CD8-positive, alpha-beta memory T cell (primary cell): ENCODE measurements at places on chromosomes 1 and 21. TPM values are rescaled to one million over a fixed set of nuclear protein-coding genes. Genes with fewer than 3 reads are reported as not detected.

- no peak for DNase-seq
- H3K27me3 ChIP-seq: no peaks in the 10 kb centered on the region
- no peaks in the 10 kb centered on the region for H3K4me1 ChIP-seq
- no peak overlapping the region for H3K4me3 ChIP-seq
- no peak overlapping the region for H3K27ac ChIP-seq
Measured at GRCh38 chr1:189429610-189430009, 1048.1 kb downstream of the BRINP3 start.

The TXNIP gene
- 170 TPM for total RNA-seq

- H3K36me3 ChIP-seq: no peaks in the 10 kb centered on the region
- H3K27me3 ChIP-seq: no peaks in the 10 kb centered on the region
- H3K4me1 ChIP-seq: no peaks in the 10 kb centered on the region
- no peak overlapping the region for H3K4me3 ChIP-seq
- no peak overlapping the region for H3K27ac ChIP-seq
Measured at GRCh38 chr21:16071092-16071491, 341.3 kb downstream of the USP25 start.

DNA sequence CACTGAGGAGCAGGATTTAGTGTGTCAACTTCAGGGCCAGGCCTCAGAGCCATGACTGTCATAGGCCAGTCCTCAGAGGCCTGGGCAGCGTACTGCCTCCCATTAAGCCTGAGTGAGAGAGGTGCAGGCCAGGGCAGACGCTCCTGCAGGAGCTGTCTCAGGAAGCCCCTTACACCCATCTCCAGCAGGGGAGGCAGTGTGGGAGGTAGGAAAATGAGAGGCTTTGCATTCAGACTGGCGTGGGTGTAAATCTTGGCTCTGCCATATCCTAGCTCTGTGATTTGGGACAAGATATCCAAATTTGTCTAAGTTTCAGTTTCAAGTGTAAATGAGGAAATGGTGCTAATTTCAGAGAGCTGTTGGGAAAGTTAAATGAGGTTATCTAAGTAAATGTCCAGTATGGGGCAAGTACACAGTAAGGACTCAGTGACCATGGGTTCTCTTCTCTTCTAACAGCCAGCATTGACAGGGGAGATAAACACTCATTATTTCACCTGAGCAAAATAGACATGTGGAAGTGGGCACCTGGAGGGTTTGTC lies 184.1 kb downstream of the ZSCAN20 start:
- no peaks in the 10 kb centered on the region for H3K36me3 ChIP-seq
- DNase-seq: no peak
- H3K4me3 ChIP-seq: no peak overlapping the region
- H3K27me3 ChIP-seq: no peaks in the 10 kb centered on the region
- H3K27ac ChIP-seq: no peak overlapping the region
- no peaks in the 10 kb centered on the region for H3K4me1 ChIP-seq

DNA sequence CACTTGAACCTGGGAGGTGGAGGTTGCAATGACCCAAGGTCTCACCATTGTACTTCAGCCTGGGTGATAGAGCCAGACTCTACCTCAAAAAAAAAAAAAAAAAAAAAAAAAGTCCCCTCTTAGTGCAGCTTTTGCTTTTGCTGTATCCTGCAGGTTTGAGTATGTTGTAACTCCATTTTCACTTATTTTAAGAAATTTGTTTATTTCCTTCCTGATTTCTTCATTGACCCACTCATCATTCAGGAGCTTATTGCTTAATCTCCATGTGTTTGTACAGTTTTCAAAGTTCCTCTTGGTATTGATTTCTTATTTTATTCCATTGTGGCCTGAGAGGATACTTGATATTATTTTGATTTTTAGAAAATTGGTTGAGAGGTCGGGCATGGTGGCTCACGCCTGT lies 50.9 kb upstream of the AK4 start:
- no peaks in the 10 kb centered on the region for H3K36me3 ChIP-seq
- H3K27ac ChIP-seq: no peak overlapping the region
- no peaks in the 10 kb centered on the region for H3K4me1 ChIP-seq
- no peak for DNase-seq
- no peaks in the 10 kb centered on the region for H3K27me3 ChIP-seq

DNA sequence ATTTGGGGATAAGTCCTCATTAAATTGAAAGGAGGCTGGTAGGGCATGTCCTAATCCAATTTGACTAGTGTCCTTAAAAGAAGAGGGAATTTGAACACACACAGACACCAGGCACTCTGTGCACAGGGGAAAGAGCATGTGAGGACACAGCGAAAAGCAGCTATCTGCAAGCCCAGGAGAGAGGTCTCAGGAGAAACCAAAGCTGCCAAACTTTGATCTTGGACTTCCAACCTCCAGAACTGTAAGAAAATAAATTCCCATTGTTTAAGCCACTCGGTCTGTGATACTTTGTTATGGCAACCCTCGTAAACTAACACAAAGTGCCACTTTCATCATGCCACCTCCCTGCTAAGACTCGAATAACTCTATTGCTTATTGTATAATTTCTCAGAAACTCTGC lies 13.8 kb downstream of the PLA2G4A start:
- no peaks in the 10 kb centered on the region for H3K27me3 ChIP-seq
- DNase-seq: no peak

The MYCL gene
- 0.24 TPM for total RNA-seq

DNA sequence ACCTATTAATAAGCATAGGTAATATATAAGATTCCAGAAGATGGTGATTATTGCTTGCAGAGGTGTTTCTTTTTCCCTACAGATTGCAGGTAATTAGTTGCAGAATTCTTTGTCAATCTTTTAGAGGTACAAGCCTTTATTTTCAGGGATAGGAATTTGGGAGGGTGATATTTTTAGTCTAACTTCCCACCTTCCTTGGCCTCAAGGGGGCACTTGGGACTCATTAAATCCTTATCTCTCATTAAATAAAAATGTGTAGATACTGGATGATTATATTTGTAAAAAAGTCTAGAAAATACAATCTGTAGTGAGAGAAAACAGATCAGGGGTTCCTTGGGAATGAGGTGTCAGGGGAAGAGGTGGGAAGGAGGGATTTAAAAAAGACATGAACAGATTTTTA lies 179.2 kb downstream of the PATJ start:
- no peaks in the 10 kb centered on the region for H3K4me1 ChIP-seq
- no peaks in the 10 kb centered on the region for H3K36me3 ChIP-seq
- DNase-seq: no peak
- H3K27me3 ChIP-seq: no peaks in the 10 kb centered on the region
- H3K4me3 ChIP-seq: no peak overlapping the region

The NPR1 gene
- total RNA-seq: not detected

The SLAMF6 gene
- total RNA-seq: 30.7 TPM

- H3K27me3 ChIP-seq: no peaks in the 10 kb centered on the region
- H3K4me3 ChIP-seq: no peak overlapping the region
- no peaks in the 10 kb centered on the region for H3K36me3 ChIP-seq
- no peak overlapping the region for H3K27ac ChIP-seq
- DNase-seq: no peak
Measured at GRCh38 chr1:50438945-50439344, 15.7 kb upstream of the DMRTA2 start.

DNA sequence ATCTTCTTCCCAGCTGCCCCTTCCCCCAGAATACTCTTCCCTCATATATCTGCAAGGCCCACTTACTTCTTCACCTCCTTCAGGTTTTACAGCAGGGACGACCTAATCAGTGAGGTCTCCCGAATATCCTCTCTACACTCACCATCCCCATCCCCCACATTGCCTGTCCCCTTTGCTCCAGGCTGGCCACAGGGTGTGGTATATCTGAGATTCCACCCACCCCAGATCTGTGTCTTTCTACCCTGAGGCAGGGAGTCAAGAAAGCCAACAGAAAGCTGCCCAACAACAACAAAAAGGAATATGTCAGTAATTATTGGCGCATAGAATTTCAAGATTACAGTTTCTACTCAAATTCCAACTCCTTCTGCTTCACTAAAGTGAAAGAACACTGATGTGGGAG lies 30.0 kb upstream of the OPRD1 start:
- no peak overlapping the region for H3K4me3 ChIP-seq
- no peaks in the 10 kb centered on the region for H3K36me3 ChIP-seq
- no peak for DNase-seq
- no peaks in the 10 kb centered on the region for H3K4me1 ChIP-seq
- no peaks in the 10 kb centered on the region for H3K27me3 ChIP-seq
- H3K27ac ChIP-seq: no peak overlapping the region

- H3K4me3 ChIP-seq: no peak overlapping the region
- no peaks in the 10 kb centered on the region for H3K36me3 ChIP-seq
- DNase-seq: no peak
- no peaks in the 10 kb centered on the region for H3K4me1 ChIP-seq
- no peak overlapping the region for H3K27ac ChIP-seq
- no peaks in the 10 kb centered on the region for H3K27me3 ChIP-seq
Measured at GRCh38 chr1:21068937-21069336, 107.8 kb downstream of the EIF4G3 start.

- peaks cover 30% of the 10 kb centered on the region for H3K27me3 ChIP-seq
- DNase-seq: no peak
- no peak overlapping the region for H3K27ac ChIP-seq
- peaks cover 17% of the 10 kb centered on the region for H3K4me1 ChIP-seq
Measured at GRCh38 chr1:75618382-75618781, 7.5 kb upstream of the SLC44A5 start.

GRCh38 chr1:244801246-244801645 lies 34.2 kb upstream of the COX20 start:
- DNase-seq: peak; percentile 46
- no peaks in the 10 kb centered on the region for H3K4me1 ChIP-seq
- no peaks in the 10 kb centered on the region for H3K27me3 ChIP-seq

DNA sequence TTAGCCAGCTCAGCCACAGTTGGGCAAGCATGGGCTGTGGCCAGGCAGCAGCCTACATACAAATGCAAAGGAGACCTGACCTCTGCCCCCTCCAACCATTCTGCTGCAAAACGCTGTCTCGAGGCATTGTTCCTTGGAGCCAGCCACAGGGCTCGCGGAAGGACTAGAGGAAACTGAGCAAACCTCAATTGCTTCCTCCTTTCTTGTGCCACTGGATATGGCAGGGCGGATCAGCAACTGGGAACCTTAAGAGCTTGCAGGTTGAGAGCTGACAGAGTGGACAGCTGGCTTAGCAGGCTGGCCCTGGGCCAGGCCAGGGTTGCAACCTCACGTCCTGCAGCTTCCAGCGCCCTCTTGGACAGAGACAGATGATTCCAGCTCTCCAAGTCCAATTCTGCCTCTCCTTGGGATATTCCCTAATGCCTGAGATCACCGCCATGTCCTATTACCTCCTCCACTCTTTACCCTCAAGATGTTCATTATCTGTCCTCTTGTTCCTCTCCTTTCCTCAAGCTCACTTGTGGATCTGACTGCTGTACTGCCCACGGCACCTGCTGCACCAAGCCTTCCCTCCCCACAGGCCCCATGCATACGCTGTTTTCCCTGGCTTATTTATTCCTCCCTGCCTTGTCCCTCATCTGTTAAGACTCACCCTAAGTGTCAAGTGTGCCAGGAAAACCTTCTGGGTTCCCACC lies 67.5 kb downstream of the SDC3 start:
- no peak for DNase-seq
- H3K27ac ChIP-seq: no peak overlapping the region
- no peak overlapping the region for H3K4me3 ChIP-seq
- H3K36me3 ChIP-seq: no peaks in the 10 kb centered on the region
- no peaks in the 10 kb centered on the region for H3K4me1 ChIP-seq

DNA sequence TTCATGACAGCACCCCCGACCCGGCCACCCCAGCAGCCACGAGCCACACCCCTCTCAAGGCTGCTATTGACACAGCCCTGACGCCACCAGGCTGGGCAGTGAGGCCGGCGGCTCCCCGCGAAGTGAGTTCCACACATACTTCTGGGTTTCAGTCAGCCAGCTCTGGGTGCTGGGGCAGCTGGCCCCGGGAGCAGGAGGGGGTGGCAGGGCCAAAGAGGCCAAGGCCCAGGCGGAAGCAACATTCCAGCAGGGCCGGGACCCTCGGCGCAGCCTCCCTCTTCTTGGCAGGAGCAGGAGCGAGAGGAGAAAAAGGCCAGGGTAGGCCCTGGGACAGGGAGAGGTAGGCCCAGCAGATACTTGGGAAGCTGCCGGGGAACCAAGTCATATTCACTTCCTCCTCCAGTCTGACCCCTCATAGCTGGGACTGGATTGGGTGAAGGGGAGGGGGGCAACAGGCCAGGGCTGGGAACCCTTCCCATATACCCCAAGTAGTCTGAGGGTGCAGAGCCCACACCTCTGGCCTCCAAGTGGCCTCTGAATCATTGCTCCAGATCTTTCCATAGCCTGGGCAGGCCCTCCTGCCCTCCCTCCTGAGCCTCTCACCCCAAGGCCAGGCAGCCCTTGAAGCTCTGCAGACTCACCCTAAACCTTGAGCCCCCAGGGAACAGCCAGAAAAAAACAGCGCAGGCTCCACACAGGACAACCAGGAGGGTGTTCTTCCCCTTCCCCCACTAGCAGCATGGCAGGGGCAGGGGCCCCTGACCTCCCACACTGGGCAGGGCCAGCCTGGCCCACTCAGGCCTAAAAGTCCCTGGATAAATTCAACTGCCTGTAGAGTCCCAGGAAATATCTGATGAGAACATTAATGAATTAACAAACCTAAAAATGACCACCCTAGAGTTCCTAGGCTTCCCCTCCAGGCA lies 5.7 kb downstream of the HSPG2 start:
- no peak overlapping the region for H3K4me3 ChIP-seq
- DNase-seq: no peak
- no peaks in the 10 kb centered on the region for H3K36me3 ChIP-seq

The PODN gene
- total RNA-seq: not detected

DNA sequence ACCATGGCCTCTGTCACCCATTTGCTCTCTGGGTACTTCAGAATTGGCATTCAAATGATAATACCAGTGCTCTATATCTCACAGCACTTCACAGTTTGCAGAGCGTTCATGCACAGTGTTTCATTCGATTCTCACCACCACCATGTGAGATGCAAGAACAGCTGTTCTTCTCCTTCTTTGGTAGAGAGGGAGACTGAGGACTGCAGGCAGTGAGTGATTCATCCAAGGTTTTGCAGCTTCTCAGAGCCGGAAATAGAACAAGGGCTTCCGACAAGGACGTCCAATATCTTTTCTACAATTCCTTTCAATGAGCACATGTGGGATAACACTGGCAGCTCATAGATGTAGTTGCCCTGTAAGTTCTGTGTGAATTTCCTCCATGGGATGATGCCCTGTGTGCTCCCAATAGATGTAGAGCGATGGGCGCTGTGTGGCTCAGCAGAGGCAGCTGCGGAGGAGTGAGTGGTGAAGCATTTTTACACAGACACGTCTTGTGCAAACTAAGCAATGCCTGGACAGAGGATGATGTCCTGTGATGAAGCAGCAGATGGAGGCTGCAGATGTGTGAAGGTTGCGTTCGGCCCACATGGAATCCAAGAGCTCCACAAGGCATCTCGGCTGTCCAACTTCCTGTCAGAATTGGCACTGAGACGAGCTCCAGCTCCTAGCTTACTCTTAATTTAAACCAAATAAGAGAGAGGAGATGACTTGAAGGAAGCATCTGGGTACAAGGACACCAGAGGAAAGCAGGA lies 24.9 kb downstream of the MT1HL1 start:
- H3K36me3 ChIP-seq: no peaks in the 10 kb centered on the region
- no peak overlapping the region for H3K4me3 ChIP-seq
- no peaks in the 10 kb centered on the region for H3K27me3 ChIP-seq
